ENCODE measurements at places on chromosomes 12 and 14. TPM values are rescaled to one million over a fixed set of nuclear protein-coding genes. Genes with fewer than 3 reads are reported as not detected.

DNA sequence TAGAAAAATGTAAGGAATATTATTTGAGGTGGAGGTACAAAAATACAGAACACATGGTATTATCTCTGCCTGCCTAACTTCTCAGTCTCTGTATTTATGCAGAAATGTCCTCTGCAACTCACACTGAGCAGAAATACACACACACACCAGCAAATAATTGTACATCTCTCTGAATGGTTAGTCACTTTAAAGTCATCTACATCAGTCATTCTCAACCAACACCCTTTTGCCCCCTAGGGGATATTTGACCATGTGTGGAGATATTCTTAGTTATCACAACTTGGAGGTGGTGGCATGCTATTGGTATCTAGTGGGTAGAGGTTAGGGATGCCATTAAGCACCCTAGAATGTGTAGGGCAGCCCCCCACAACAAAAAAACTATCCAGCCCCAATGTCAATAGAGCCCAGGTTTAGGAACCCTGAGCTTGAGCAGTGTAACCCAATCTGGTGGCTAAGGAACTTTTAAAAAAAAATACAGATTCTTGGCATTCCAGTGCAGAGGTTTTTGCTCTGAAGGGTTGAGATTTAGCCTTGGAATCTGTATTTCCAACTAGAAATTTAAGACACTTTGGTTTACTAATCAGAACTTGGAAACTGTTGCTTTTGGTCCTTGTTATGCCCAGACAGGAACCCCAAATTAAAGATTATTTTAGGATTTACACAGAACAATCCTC, 183.8 kb downstream of the TBX5 start:
- H3K4me3 ChIP-seq = no peak overlapping the region
- no peak for DNase-seq
- no peaks in the 10 kb centered on the region for H3K27me3 ChIP-seq
- H3K27ac ChIP-seq = no peak overlapping the region

DNA sequence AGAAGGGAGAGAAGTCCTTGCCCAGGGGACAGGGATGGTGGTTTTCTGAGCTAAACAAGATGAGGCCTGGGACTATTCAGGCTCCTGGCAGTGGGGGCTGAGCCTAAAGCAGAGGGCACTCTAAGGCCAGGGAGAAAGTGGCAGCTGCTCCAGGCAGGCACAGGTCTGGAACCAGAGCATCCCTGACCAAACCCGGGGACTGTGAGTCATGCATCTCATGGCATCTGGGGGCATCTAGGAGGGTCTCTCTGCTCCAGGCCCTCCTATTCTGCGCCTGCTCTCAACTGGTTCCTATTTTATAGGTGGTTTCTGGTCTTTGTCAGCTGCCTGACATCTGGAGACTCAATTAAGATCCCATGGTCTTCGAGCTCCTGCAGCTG, 11.6 kb downstream of the KRT7 start:
- H3K27ac ChIP-seq = peak overlapping the region; percentile 66
- H3K27me3 ChIP-seq = no peaks in the 10 kb centered on the region
- DNase-seq = no peak
- peaks cover 20% of the 10 kb centered on the region for H3K4me1 ChIP-seq

DNA sequence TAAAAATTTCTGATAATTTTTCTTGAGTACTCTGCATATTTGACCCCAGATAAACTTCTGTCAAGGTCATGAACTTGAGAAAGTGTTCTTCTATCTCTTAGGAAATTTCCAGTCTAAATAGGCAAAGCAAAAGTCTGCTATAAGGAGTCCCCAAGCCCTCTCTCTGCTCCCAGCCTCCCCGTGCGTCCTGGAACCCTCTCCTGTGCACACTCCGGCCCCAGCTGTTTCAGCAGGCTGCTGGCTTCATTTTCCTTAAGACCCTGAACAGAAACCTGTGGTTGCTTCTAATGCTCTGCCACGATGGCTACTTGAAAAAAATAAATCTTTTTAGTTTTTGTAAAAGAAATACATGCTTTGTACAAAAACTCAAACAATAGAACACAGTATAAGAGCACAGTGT, 14.7 kb downstream of the KRT2 start:
- H3K4me3 ChIP-seq = no peak overlapping the region
- no peaks in the 10 kb centered on the region for H3K27me3 ChIP-seq
- no peak for DNase-seq
- H3K36me3 ChIP-seq = no peaks in the 10 kb centered on the region
- no peaks in the 10 kb centered on the region for H3K4me1 ChIP-seq

DNA sequence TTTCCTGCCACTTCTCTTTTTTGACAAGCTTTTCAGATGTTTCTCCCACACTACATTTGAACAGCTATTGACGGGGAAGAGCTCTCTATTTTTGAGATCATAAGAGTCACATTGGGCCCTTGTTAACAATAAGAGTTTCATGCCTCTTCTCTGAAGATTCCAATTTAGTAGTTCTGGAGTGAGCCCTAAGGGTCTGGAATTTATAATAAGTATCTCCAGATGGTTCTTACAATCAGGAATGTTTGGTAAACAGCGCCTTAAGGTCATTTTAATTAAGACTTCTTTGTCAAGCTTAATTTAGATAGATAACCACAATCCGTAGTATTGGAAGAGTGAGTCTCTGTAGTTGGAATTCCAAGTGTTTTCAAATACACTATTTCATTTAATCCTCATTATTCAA, 60.6 kb upstream of the HECTD1 start:
- H3K4me3 ChIP-seq = no peak overlapping the region
- peaks cover 14% of the 10 kb centered on the region for H3K4me1 ChIP-seq
- H3K36me3 ChIP-seq = no peaks in the 10 kb centered on the region
- no peaks in the 10 kb centered on the region for H3K27me3 ChIP-seq

DNA sequence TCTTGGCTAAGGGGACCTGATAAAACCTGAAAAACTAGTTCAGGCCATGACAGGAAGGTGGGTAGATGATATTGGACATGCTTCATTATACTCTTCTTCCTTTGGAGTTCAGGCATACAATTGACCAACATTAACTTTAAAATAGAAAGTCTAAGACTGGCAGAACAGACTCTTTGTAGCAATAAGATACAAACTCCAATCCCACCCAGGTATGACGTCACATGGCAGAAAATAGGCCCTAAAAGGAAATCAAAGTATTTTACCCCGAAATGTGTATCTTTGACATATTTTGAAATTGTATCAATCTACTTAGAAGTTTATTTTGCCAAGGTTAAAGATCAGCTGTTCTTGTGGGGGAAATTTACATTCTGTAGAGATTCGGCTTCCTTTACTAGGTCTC, 198.1 kb upstream of the LRIG3 start:
- H3K4me3 ChIP-seq = no peak overlapping the region
- no peaks in the 10 kb centered on the region for H3K36me3 ChIP-seq
- no peak overlapping the region for H3K27ac ChIP-seq
- H3K4me1 ChIP-seq = no peaks in the 10 kb centered on the region
- no peaks in the 10 kb centered on the region for H3K27me3 ChIP-seq
- no peak for DNase-seq

DNA sequence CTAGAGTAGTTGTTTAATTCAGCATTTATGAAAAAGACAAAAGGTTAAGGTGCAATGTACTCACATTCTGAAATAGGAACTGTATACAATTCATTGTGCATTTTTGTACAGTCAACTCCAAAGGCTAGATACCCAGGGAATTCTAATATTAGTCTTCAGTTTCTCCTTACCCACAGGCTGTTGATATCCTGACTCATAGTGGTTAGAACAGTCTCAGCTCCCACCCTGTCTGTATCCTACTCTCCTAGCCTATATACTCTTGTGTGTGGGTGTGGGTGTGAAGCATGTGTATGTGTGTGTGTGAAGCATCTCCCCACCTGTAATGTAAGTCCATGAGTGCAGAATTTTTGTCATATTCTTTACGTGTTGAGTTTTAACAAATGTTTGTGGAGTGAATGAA, 229.5 kb downstream of the NAV3 start:
- no peaks in the 10 kb centered on the region for H3K27me3 ChIP-seq
- no peak overlapping the region for H3K4me3 ChIP-seq
- H3K27ac ChIP-seq = no peak overlapping the region
- H3K36me3 ChIP-seq = no peaks in the 10 kb centered on the region
- no peak for DNase-seq

Gene AVPR1A
- 1.1 TPM for total RNA-seq

Measured in left lung (tissue), 14 donors.